ENCODE measurements at places on chromosomes 4 and X.

GRCh38 chrX:45208121-45208856 lies 7.6 kb upstream of the DIPK2B start:
- no peak for DNase-seq

DNA sequence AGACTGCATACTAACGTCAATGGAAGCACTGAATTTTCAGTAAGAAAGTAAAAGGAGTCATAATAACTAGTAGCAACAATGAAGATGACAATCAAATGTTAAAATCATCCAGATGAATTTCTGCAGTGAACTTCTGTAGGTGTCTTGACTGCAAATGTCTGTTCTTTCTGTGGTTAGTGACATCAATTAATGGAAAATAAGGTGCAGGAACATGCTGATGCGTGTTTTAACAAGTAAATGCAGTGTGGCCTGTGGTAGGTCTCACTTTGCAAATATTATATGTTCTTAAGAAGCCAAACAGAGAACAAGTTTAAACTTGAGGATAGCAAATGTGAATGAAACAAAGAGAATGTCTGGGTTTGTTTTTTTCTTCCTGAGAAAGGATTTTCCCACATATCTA lies 2.6 kb upstream of the DTHD1 start:
- DNase-seq = no peak

DNA sequence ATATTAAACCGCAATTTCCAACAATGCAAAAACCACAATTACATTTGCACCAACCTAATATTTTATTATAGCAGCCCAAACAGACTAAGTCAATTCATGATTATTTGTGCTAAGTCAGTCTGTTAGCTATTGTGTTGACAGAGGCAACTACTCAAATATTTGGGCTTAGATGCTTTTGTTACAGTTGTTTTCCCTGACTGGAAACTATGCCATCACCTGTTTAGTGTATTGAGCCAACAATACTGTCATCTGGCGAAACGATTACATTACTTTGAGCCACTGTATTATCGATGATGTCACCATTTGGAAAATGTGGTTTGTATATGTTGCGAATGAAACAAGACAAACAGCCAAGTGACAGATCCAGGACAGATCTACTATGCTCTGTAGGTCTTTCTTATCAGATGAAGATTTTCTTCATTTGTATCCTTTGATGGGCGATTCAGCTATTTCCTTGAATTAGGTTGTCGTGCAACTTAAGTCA lies 38.7 kb upstream of the INTS6L start:
- no peak for DNase-seq

DNA sequence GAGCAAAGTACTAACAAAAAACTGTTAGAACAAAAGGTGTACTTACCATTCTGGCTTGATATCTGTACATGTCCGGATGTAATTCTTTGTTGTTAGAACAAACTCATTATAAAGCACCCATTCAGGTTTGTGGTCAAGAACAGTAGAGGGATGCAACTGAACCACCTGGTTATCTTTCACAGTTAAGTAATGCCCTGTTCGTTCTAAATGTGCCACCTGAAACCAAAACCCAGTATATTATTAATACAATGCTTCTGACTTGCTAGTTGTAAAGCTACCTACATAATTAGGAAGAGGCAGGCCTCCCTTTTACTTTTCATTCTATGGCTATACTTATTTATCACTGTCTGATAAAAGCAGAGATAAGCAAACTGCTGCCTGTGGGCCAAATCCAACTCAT lies 54.8 kb downstream of the DHX15 start:
- no peak for DNase-seq

- peak; percentile 92 for DNase-seq
Measured at GRCh38 chr4:32140636-32141035, 1420.5 kb downstream of the PCDH7 start.

- peak; percentile 54 for DNase-seq
Measured at GRCh38 chrX:49915361-49916222, 6.8 kb upstream of the CLCN5 start.

GRCh38 chr4:101306225-101306624 lies 41.1 kb downstream of the PPP3CA start:
- DNase-seq = no peak

DNA sequence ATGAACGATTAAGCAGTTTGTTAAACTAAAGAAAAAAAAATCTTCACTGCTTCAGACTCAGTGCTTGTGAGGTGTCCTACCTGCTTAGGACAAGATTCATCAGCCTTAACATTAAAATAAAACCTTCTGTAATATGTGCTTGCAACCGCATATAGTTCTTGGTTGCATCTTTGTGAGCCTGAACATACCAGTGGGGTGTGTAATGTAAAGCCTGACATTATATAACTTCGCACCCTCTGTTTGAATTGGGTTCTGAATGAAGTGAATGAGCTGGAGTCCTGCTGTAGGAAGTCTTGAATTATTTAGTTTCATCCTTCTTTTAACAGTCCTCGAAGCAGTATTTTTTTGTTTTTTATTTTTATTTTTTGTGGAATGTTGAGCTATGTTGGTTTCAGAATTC lies 3.1 kb downstream of the KDM6A start:
- peak; percentile 42 for DNase-seq

DNA sequence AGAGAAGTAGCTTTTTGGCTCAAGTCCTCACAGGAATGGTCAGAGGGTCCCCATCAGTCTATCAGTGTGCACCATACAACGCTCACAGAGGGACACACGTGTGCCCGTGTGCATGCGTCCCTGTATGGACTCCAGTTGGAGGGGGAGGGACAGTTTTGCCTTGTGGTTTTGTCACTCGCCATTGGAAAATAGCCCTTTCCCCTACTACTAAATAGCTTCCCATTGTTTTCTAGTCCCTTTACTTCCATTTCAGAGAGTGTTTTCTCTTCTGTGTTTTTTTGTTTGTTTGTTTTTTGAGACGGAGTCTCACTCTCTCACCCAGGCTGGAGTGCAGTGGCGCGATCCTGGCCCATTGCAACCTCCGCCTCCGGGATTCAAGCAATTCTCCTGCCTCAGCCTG lies 34.9 kb downstream of the WDR13 start:
- DNase-seq = no peak

DNA sequence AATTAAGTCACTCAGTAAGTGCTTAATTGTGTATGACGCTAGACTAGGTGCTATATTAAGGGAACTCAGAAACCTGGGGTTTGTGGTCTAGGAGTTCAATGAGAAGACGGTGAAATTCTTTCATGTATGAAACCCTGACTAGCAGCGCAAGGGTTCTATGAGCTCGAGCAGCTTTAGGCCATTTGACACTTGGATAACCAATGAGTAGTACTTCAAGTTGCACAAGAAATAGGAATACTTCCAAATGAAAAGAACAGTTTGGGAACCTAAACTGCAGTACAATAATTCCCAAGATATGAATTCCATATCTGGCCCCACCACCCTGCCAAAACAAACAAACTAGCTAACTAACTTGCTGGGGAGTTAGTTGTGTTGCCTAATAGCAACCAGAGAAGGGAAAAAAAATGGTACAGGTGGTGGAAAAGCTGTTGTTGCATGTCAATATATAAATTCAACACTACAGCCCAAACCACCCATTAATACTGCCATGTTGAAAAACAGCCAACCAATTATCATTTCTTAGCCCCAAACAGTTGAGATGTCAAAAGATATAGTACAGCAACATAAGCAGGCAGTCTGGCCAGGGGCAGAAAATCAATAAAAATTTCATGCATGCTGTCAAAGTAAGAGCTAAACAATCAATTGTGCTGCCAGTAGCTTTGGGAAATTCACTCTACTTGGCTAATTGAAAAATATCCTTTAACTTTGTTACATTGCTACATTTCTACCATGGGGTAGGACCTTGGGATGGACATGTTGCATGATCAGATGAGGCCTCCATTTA lies 54.6 kb upstream of the MCF2 start:
- peak; percentile 23 for DNase-seq

- no peak for DNase-seq
Measured at GRCh38 chr4:26204249-26204825, 116.5 kb upstream of the RBPJ start.
